HCT116 (cell line): ENCODE measurements at places on chromosomes 5 and 9.

DNA sequence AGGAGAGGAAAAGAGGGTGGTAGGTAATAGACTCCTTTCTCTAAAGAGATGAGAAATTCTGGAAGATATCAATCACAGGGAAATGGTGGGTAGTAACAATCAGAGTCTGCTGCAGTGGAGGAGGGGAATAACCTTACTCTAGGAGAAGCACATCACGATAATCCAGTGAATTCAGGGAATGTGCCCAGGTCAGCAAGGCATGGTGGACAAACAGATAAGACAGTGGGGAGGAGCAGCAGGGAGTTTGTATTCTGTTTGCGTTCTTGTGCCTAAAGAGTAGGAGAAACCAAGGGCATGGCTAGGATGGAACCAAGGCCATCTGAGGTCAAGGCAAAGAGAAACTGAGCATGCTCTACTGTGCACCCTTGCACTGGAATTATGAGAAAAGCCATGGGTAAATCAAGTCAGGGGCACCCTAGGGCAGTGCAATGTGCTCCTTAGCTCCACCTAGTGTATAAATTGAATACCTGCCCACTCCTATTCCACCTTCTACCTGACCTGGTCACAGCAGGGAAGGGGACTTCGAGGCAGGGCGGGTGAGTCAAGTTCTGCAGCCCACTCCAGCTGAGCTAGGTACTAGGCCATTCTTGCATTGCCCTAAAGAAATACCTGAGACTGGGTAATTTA, 31.6 kb downstream of the RETREG1 start:
- no peak for DNase-seq

DNA sequence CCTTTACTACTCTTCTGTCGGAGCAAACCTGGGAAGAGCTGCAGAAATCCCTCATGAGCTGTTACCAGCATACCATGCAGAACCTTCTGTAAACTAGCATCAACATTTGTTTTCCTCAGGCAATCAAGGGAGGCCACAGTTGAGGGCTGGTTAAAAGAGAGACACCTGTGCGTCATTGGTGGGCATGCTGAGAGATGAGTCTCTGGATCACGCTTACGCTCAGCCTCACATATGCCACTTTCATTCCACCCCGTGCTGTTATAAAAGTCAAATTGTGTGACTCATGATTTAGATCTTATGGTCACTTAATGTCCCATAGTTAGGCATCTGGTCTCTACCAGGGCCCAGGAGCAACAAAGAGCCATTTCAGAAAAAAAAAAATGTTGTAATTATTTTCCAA, 18.1 kb upstream of the ICE1 start:
- no peak for DNase-seq

DNA sequence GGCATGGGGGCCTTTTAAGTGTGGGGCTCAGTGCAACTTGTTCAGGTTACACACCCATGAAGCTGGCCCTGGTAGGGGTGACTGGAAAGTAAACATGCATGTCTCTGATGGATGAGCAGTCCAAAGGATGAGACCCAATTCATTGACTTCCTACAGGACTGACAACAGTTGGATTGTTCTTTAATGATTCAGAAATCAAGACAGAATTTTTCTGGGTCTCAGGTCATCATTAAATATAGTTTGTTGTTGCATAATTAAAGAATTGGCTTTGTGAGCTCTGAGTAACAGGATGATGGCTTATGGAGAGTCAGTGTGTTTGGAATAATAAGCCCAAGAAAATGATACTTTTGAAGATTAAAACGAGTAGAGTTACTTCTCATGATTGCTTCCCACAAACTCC, 604.2 kb upstream of the CLINT1 start:
- DNase-seq = no peak

DNA sequence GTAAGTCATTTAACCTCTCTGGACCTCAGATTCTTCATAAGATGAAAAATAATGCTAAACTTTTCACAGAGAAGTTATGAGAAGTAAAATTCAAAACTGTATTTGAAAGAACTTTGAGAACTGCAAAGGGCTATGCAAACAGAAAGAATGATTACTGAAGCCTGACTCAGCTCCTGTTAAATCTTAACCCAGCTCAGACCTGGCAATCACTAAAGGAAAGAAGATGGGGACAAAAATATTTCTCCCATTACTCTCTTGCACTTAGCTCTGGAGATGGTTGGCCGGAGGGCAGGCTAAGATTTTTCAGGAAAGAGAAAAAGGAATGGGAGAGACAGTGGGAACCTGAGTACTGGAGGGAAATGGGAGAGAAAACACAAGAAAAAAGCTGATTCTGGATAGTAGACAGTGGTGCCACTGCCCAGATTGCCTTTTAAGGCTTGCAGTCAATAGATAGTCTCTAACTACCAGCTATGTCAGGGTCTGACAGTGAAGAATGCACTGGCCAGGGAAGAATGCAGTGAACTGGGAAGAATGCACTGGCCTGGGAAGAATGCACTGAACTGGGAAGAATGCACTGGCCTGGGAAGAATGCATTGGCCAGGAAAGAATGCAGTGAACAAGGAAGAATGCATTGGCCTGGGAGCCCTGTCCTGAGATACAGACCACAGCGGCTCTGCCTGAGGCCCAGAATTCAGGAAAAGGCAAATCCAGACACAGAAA, 25.2 kb upstream of the CEMIP2 start:
- no peak for DNase-seq

DNA sequence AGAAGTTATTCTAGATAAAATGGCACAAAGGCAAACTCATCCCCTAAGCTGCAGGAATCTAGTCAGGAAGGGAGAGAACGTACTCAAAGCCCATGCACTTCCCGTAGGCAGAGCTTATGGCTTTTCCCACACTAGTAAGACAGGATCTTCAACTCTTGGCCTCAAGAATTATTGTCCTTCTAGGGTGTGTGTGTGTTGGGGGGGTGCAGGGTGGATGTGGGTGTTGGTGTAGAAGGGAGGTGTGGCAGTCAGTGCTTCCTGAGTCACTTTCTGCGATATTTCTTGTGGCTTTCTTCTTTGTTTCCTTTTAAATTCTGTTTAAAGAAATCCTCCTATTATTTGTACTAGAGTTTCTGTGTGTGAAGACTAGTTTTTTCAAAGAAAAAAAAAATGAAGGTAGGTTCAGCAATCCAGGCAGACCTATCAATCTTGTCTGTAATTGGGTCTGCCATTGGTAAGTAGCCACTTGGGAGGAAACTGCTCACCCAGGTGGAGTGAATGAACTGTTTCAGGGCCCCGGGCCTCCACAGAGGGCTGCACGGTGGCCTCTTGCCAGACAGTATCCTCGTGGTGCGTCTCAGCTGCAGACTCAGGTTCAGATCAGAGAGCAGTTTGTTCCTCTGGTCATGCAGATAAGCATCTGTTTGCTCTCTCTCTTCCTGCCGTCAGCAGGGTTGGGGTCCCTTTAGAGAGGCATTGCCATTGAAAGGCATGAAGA, 131.9 kb downstream of the NPR3 start:
- no peak for DNase-seq

GRCh38 chr9:91060520-91061343, 259.1 kb downstream of the SYK start:
- DNase-seq = no peak

GRCh38 chr9:130692321-130692720, 1.3 kb upstream of the EXOSC2 start:
- DNase-seq = no peak

DNA sequence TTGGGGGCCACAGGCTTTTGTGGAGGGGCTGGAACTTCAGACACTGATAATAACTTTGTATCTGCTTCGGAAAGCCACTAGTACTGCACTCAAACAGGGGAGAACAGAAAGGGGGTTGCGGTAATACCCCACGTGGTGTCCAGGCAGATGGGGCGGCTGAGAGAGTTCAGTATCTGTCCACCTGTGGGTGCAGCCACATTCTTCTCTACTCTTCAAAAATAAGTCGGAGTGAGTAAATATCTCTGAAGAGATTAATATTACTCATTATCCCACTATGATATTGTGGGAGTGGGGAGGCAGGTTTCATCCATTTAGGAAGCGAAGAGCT, 102.1 kb upstream of the SSBP2 start:
- DNase-seq = no peak

DNA sequence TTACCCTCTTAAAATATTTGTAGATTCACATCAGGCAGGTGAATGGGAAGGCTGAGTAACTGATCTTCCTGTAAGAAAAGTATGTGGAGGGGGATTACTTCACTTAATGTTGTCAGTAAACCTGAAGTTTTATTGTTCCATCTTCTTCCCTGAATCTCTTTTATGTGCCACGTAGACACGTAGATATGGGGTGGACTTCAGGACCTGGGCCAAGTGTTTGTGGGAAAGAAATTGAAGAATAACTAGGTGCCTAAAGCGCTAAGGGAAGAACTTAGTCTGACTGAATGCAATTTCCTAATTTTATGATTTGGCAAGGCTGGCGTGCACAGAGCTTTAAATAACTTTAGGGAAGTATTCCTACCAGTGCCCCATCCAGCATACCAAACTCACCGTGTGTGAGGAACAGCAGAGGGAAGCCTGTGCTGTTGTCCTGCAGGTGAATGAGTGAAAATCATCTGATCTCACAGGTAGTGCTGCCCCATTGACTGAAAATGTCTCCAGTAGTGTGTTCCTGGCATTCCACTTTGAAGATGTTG, 323.4 kb downstream of the KDM4C start:
- DNase-seq = no peak

DNA sequence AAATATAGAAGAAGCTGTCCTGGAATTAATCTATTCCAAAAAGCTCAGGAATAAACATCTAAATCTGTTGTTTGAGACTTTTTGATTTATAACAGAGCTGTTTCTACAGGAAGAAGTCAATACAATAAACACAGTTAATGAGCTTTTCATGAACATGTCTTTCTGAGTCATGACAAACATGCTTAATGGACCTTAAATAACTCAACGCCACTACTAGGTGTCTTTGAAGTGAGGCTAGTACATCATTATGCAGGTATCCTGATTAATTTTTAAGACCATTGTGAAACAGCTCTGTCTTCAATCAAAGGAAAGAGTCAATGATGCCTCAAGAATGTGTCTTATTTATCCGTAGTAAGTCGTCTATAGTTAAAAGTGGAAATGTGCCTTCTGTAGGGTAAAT, 131.6 kb downstream of the GABRB2 start:
- DNase-seq = no peak

DNA sequence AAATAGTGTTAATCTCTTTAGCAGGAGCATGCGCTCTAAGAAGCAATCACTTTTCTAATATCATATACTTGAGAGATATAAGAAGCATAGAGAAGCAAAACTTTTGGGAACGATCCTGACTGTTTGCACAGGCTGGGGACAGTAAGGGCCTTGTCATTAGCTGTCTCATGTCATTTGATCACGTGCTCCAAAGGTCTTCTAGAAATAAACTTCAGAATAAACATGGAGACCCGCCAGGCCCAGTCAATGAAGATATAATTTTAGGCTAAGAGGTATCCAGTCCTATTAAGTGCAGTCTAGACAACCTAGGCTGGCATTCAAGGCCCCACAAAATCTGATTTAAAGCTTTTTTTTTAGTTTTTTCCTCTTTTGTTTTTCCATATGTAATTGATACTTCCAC, 111.0 kb upstream of the APC start:
- DNase-seq = no peak

- no peak for DNase-seq
These were observed 92.7 kb downstream of the HRH2 start for GRCh38 chr5:175750511-175750931.

GRCh38 chr5:178228609-178229008, 4.0 kb downstream of the PHYKPL start:
- DNase-seq = no peak

GRCh38 chr5:32098890-32099310, 75.2 kb downstream of the GOLPH3 start:
- DNase-seq = no peak

- DNase-seq = no peak
These were observed 559.0 kb upstream of the MEF2C start for GRCh38 chr5:89441965-89442364.

- DNase-seq = no peak
These were observed 48.3 kb upstream of the EBF1 start for GRCh38 chr5:159147976-159148375.

GRCh38 chr5:149757956-149758355, 27.8 kb downstream of the PPARGC1B start:
- no peak for DNase-seq

DNA sequence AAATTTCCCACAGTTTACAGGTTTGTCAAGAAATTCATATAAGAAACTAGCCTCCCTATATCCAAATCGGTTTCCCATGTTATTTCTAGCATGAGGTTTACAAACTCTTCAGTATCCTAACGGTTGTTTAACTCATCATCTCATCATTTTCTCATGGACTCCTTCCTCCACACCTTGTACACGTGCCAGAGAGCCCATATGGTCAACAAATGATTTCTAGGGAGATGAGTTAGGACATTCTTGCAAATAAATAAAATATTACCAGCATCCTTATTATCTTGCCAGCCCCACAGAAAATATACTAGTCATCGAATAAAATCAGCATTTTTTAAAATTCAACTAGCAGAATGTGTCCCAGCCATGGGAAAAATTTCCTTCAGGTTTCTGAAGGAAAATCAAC, 285.2 kb downstream of the EBF1 start:
- DNase-seq = no peak

DNA sequence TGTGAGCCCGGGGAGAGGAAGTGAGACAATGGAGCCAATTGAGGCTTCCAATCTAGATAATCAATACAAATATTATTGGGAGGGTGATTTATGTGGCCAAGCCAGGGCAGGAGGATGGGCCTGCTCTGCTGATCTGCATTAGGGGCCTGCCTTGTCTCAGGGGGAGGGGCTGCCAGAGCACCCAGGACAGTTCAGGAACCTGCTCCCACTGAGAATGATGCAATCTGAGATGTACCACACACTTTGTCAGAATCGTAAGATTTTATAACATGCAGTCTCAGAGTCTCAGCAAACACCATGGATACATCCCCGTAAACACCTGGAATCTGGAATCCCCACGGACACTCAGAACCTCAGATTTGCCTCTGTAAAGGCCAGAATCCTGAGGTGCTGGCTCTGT, 19.3 kb downstream of the FGF18 start:
- DNase-seq = no peak

DNA sequence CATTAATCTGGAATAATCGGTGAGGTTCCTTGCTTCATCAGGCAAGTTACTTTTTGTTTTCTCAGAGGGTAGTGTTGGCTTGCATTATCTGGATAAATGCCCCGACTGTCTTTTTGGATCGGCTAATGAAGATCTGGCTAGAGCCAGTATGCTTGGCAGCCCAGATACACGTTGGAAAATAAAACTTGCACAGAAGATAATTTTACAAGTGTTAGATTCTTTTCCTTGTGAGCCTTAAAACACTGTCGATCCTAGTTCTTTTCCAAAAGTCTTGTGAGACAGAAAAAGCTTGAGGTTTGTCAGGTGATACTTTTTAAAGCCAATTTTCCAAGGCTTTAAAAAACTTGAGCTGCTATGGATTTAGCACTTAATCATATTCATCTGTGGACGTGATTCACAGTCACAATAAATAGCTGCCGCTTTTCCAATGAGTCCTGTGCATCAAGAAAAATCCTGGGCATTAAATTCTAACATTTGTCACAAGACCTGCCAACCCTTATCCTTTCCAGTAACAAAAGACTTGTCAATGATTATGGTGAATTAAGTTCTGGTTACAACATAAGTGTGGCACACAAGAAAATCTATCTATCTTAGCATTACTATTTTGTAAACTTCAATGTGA, 68.5 kb downstream of the PRLR start:
- DNase-seq = no peak
